ENCODE measurements at places on chromosomes 2 and 18.

DNA sequence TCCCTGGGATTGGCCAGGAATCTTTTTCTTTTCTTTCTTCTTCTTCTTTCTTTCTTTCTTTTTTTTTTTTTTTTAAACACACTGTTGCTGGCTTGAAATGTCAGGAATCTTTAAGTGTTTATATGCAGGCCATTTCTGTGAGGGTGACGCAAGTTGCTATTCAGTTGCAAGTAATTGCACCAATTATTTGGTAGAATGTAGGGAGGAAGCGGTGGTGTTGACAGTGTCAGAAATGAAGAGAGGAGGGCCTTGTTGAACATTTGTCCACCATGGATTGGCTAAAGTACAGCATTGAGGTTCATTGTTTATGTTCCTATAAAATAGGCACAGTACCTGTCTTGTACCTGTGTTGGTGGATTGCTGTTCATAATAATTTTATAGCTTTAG lies 6.5 kb downstream of the RPIA start:
- no peak for DNase-seq

DNA sequence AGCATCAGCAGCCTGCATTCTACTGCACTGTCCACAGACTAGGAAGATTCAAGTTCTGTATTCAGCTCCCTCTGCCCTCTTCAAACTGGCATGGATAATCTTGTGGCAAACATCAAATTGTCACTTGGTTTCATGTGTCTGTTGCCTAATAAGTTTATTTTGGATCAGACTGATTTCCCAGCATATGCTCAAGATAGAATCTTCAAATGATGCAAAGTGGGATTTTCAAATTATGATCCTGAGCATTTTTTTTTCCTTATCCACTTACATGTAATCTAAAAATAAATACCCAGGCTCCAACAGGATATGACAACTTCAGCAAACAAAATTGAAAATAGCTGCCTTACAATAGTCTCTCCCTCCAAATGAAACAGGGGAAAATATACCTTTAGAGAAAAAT lies 160.9 kb upstream of the VRK2 start:
- DNase-seq, result no peak

DNA sequence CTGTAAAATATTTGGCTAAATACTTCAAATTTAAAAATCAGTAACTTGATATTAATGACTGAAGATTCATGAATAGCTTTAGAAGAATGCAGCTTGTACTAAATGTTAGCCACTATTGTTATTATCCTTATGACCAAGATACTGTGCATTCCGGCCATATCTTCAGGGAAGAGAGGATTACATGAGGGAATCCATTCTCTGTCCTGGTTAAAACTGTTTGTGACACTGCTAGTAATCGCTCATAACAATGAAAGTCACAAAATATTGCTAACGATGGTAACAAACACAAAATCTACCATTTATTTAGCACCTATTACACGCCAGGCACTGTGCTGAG lies 217.7 kb downstream of the PRKCE start:
- DNase-seq, result no peak

DNA sequence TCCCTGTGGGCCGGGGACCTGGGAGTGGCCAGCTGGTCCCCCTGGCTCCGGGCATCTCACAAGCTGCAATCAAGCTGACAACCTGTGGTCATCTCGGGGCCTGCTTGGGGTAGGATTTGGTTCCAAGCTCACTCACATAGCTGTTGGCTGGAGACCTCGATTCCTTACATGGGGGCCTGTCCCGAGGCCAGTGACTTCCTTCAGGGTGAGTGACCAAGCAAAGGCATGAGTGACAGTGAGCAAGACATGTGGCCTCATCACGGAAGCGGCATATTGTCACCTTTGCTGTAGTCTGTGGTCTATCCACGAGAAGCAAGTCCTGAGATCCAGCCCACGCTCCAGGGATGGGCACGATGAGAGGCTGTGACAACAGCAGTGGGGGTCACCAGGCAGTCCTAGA lies 131.4 kb upstream of the ID2 start:
- DNase-seq, result no peak

DNA sequence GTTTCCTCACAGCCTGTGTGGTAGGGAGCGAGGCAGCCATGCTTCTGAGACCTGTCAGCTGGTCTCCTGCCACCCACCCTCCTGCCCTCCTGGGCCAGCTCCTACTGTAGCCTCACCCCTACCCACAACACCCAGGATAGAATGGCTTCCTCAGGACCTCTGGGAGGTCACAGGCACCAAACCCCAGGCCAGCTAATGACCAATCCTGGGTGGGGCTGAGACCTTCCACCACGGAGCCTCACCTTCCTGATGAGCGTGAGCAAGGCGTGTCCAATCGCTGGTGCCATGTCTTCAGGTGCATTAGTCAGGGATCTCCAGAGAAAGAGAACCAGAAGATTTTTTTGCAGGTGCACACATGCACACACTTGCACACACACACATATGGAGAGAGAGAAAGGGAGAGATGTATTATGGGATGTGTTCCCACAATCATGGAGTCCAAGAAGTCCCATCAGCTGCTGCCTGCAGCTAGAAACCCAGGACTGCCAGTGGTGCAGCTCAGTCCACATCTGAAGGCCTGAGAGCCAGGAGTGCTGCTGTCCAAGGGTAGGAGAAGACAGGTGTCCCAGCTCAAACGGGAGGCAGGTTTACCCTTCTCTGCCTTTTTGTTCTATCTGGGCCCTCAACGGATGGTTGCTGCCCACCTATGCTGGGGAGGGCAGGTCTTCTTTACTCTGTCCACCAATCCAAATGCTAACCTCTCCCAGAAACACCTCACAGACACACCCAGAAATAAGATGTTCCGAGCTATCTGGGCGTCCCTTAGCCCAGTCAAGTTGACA lies 70.4 kb upstream of the HDAC4 start:
- DNase-seq, result no peak

DNA sequence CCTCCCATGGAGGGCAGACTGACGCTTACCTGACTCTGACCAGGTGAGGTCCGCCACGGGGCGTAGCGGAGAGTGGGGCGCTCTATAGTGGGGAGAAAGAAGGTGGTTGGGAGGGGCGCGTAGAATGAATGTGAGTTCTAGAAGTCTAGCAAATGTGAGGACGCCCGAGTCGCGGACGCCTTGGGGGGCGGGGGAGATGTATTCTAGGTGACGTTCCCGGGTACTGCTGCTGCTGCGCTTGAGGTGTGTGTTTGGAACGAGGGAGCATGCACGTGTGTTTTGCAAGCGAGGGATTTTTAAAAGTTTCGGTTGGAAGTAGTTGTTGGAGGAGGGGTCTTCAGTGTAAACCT lies 758 bp downstream of the RIF1 start:
- no peak for DNase-seq

- DNase-seq, result no peak
Measured at GRCh38 chr2:212379103-212379502, 159.5 kb downstream of the ERBB4 start.

- DNase-seq, result no peak
Measured at GRCh38 chr2:216002101-216002678, 11.2 kb downstream of the MREG start.

DNA sequence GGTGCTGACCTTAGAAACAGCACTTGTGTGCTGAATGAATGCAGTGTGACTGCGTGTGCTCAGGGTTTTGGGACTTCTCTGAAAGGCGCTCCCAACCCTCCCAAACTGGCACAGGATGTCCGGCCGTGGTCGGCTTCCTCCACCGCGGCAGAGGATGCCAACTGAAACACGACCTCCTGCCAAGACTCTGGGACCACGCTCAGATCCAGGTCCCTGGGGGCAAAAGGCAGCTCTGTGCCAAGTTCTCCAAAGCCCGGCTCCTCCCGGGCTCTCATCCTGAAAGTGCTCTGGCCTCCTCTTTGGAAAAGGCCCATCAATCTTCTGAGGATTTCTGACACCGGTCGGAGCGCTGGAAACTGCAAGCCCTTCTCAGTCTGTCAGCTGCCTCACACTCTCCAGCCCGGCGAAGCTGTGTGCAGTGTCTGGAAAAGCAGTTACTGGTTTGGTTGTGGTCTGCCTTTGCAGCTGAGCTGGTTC lies 32.3 kb upstream of the ZBTB7C start:
- no peak for DNase-seq

DNA sequence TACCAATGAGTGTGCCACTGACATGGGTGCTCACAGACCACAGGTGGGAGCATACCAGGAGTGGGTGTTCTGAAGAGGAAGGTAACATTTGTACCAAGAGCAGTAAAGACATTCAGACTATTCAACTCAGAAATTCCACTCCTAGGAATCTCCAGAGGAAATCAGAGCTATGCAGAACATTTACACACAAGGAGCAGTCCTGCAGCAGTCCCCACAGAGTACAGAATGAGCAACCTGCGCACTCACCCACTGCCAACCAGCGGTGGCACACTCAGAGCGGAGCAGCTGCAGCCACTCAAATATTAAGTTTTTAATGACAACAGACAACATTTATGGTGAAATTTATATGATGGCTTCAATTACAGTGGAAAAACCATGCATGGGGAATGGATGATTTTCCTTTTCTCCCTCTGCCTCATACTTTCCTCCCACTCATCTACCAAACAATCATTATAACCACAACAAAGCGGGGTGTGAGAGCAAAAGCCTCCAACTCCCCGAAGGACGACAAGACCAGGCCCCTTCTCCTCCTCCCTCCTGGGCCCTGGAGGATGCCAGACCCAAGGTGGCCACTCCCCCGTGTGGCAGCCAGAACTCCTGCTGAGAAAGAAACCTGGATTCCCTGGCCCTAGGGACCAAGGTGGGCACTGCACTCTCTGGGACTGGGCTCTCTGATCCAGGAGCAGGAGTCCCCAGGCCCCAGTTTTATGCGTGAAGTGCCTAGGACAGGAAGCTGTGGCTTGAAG lies 5.4 kb downstream of the HS6ST1 start:
- no peak for DNase-seq

DNA sequence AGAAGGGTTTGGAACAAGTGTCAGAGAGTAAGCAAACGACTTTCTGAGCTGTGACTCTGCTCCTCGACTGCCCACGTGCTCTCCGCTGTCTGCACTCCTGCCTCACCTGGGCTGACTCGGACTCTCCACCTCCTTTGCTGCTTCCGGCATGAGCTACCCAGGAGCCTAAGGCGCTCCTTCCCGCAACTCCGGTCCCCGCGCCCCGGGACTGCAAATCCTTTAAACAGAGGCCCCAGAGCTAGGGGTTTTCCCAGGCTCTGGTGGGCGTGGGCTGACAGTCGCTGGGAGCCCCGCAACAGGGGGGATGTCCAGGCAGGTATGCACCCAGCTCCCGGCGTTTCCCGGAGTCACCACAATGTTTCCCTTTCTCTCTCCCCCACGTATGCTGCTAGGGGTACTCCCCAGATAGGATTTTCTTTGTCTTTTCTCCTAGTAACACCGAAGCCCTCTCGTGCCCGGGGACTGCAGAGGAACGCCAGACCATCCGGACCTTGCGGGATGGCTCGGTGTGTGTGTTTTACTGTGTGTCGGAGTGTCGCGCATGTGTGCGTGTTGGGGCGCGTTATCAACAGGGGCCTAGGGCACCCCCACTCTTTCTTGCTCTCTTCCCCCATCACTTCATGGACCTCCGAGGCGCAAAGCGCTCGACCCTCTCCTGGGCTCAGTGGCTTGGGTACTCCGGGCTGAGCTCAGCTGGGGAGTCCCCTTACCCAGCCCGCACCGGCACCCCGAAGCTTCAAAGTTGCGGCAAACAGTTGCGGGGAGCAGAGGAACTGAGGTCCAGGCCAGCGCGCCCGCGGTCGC lies 691 bp upstream of the THSD7B start:
- no peak for DNase-seq

DNA sequence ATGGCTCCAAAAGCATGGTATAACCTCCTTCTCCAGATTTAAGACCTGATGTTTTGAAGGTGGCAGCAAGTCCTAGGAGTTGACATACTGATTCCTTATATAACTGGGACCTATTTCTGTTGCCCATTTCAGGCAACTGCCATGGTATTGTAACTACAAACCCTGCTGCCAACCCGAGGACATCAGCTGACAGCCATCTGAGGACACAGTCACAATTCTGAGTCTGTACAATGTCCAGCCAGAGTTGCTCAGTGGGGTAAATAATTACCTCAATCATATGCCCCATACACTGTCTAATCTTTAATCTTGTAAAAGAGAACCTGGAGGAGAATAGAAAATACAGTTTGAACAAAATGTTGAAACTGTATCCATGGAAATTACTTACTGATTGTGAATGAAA lies 8.7 kb upstream of the GAREM2 start:
- no peak for DNase-seq

- DNase-seq, result no peak
Measured at GRCh38 chr2:204274991-204275390, 270.3 kb upstream of the PARD3B start.

DNA sequence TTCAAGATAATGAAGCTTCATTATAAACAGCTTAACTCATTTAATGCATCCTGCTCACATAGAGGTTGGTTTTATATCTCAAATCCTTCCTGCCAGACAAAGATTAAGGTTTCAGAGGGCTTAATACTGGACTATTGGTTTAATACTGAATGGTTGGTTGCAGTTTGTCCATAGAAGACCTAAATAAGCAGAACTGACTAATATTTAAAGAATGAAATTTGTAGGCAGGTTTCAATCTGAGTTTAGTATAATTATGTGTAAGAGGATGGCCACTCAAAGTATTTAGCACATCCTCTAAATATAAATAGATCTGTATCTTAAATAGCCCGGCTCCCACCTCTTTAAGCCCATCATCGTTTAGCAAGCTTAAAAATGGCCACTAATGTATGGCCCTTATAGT lies 92.5 kb downstream of the EPB41L5 start:
- no peak for DNase-seq

DNA sequence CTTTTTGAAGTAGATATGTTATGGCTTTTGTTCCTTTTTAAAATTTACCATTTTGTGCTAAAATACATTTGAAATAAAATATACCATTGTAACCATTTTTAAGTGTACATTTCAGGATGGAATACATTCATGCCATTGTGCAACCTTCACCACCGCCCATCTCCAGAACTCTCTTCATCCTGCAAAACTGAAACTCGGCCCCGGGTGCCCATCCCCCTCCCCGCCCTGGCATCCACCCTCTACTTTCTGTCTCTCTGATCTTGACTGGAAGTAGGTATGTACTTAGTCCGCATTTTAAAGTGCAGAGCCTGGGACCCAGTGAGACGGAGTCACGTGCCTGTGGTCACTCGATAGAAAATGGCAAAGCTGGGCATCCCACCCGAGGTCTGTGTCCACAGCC lies 45.6 kb downstream of the DIPK1C start:
- no peak for DNase-seq

GRCh38 chr2:74001121-74001520 lies 16.4 kb downstream of the TET3 start:
- no peak for DNase-seq

GRCh38 chr2:6754419-6754818 lies 111.3 kb downstream of the CMPK2 start:
- DNase-seq, result no peak

DNA sequence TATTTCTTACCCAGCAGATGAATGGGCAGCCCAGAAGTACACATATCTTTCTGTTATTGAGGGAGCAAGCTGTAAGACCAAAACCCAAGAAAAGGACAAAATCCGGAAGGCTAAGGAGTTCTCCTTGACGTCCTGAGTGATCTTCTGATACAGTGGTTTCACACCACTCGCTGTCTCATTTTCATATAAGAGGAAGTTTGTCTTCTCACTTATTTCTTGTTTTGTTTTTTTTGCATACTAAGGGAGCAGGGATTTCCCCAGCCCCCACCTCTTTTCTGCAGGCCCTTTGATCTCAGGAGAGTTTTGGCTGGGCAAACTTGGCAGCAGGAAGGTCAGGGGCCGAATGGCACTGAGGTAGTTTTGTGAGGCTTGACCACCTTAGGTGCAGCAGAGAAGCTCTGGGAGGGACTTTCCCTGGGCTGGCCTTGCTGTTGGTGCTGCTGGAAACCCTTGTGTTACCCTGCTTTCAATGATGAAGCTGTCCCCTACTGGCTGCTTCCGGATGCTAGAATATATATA lies 13.3 kb downstream of the CHRNA1 start:
- no peak for DNase-seq

Data from GM04503 (cell line).